Left ventricle myocardium inferior (tissue), 1 donor: ENCODE measurements at places on chromosomes 5 and 9.
A peak's percentile ranks its signal among the peaks of the same experiment; 100 is the strongest.

DNA sequence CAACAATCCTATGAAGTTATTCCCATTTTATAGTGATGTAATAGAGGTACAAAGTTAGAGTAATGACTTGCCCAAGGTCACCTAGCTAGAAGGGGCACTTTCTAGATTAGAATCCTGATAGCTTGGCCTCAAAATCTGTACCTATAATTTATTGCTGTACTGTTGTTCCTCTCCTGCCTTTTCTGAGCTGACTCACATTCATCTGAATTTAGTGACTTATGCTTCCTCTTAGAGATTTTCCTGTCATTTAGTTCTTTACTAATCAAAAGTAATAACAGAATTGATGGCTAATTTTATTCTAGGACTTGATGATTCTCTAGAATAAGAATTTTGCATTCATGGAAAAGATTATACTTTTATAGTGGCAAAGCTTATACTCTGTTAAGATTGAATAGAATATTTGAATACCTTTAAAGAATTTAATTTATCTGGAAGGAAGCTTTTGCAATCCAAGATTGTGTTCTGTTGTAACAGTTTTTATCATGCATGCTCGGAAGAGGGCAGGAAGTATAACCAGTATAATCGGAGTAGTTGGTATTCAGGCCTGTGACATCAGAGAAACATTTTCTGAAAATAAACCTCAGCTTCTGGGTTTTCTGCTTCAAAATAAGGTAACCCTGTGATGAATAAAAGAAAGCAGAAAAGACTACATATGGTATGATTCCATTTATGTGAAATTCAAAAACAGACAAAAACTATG is 21.3 kb downstream of the CYSTM1 start:
- DNase-seq, result no peak

GRCh38 chr5:1112596-1113331 is 901 bp upstream of the SLC12A7 start:
- DNase-seq, result no peak

- DNase-seq, result peak; percentile 27
Measured at GRCh38 chr5:40681363-40682153, 1.8 kb downstream of the PTGER4 start.

GRCh38 chr9:37432020-37432419 is 9.5 kb downstream of the GRHPR start:
- DNase-seq, result no peak

GRCh38 chr5:176446028-176446665 is 2.0 kb upstream of the FAF2 start:
- DNase-seq, result no peak

GRCh38 chr9:27392451-27392850 is 95.5 kb upstream of the EQTN start:
- no peak for DNase-seq

DNA sequence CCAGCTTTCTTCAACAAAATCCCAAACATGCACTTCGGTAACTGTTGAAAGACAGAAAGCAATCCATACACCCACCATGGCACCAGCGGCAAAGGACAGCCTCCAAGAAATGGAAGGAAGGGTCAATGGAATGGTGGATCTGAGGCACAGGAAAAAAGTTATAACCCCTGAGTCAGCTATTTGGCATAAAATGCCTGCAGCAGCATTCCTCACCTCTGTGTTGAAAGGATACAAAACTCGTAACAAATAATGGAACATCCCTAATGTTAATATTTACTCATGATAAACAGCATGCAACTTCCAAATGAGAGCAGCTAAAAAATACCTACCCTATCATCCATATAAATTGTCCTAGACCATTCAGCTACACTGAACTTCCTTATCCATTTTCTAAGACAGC is 9.4 kb downstream of the FBXW11 start:
- no peak for DNase-seq

- no peak for DNase-seq
Measured at GRCh38 chr5:58498340-58498942, 7.2 kb downstream of the GAPT start.
